ENCODE measurements at places on chromosomes 7 and 10.

DNA sequence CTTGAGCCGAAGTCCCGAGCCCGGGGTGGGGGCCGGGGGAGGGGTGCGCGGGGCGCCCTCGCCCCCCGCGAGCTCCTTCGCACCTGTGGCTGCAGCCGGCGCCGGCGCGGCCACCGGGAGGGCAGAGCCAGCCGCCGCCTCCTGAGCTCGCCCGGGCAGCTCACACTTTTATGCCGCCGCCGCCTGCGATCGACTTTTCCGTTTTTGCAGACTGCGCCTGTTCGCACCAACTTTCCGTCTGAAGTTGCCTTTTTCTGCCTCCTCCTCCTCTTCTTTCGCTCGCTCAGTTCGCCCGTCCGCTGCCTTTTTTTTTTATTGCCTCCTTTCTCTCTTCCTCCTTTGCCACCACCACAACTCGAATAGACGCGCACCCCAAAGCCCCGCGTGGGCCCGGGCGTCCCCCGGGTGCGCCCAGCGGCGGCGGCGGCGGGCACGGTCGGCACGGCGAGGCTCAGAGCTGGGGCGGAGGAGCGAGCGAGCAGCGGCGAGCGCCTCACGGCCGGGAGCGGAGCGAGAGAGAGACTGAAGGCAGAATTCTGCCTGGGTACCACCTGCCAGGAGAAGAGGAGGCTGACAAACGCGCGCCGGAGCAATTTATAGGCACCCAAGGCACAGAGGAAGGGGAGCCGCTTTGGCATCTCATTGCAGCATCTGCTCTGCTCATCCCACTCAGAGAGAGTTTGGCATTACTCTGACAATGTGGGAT is at the start of gene C1QL3:
Gene C1QL3 (minus strand): TSS at position 569 of the 706 bp plus-strand sequence. CDS start 814 bp downstream, outside the sequence.
- no peak for DNase-seq

DNA sequence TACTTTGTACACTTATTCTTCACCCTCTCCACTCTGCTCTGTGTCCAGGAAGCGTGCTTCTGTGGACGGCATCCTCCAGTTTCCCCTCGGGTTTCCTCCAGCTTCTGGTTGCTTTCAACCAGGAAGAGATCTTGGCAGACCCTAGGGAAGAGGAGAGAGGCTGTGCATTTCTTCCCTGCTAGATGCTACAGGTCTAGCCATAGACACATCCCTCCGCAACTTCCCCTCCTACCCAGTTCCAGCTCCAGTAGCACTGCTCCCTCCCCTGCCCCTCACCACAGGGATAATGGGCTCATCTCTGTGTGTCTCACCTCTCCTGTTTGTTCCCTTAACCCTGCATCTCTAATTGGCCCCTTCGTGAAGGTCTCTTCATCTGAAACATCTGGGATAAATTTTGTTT is 16.3 kb downstream of the TLL2 start:
- no peak for DNase-seq

GRCh38 chr10:72563327-72563932 is 62.4 kb downstream of the MICU1 start:
- no peak for DNase-seq

DNA sequence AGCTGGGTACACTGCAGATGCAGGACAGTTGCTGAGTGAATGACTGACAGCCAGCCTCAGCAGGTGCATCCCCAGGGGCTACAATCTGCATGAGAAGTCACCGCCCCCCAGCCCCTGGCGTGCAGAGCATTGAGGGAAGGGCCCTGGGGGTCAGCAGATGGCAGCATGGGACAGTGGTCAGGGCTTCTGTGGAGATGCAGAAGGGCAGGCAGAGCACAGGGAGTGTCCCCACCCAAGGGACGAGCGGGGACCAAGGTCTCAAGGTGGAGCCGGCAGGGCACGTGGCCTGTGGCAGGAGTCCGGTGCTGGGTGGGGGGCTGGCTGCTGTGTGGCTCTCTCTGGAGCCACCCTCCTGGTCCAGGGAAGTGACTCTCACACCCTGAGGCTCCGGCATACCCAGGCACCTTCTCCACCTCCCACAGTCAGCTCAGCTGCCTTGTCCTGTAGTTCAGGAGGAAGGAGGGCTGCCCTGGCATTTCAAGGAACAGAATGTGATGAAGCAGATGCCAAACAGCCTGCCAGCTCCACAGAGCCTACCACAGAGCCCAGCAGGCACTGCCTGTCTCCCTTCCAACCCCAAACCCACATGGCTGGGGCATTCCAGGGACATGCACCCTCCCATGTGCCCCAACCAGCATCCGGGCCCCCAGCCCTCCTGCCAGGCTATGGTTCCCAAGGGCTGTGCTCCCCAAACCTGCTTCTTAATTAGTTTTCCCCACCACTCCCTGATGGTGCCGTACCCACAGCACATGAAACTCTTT is 114.5 kb downstream of the TMEM130 start:
- DNase-seq, result no peak

DNA sequence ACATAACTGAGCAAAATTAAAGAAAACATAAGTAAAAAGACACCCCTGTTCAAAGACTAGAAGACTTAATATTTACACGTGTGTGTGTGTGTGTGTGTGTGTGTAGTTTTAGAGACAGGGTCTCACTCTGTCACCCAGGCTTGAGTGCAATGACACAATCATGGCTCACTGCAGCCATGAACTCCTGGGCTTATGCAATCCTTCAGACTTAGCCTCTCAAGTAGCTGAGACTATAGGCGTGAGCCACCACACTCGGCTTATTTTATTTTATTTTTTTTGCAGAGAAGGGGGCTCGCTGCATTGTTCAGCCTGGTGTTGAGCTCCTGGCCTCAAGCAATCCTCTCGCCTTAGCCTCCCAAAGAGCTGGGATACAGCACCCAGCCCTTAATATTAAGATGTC is 90.3 kb downstream of the JMJD1C start:
- no peak for DNase-seq

DNA sequence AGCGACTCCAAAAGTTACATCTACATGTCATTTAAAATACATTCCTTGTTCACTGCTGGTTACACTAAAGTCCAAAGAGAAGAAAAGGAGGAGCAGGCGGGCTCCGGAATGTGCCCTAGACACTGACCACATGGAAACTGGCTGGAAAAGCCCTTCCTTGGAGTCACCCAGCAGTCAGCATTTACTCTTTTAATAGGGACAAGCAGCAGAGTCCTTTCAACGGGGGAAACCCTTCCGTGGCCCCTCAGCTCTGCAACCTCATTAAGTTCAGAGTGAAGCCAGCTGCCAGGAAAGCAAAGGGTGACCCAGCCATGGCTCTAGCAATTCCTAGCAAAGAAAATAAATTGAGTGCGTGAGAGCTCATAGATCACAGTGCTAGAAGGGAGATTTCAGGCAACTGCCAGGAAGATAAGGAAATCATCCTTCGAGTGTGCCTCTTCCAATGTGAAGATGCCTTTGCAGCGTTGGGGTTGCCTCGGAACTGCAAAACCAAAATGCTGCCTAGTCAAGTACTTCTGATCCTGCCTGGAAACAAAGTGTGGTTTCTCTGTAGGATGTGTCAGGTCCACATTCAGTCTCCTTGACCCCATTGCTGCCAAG is 101.6 kb downstream of the SORBS1 start:
- no peak for DNase-seq

GRCh38 chr7:107975394-107976013 is 27.5 kb downstream of the LAMB1 start:
- DNase-seq, result no peak

DNA sequence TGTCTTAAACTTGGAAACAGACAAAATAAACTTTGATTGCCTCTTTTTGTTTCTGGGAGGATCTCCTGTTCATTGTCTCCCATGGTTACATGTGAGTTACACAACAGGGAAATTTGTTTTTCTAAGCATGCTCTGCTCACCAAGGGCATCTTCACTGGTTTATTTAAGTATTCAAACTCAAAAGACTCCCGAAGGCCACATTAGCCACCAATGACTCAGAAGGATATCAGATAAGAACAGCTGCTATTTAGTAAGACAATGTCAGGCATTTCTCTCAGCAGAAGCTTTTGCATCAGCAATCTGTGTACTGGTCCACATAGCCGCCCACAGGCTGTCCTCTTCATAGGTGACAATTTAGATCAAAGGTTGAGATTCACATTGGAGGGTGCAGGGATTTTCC is 19.3 kb downstream of the OR6B1 start:
- no peak for DNase-seq

DNA sequence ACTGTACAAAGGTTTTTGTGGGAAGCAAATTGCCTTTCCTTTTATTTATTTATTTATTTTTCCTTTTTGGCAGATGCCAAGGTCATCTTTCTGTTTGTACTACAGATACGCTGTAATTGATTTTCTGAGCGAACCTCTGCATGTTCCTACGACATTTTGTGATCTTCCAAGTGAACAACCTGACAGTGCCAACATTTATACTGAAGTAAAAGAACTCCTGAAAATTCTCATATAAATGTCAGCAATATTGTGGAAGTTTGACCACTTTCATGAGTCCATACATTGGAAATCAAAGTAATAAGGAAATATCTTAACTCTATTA is 86.8 kb upstream of the EEPD1 start:
- no peak for DNase-seq

DNA sequence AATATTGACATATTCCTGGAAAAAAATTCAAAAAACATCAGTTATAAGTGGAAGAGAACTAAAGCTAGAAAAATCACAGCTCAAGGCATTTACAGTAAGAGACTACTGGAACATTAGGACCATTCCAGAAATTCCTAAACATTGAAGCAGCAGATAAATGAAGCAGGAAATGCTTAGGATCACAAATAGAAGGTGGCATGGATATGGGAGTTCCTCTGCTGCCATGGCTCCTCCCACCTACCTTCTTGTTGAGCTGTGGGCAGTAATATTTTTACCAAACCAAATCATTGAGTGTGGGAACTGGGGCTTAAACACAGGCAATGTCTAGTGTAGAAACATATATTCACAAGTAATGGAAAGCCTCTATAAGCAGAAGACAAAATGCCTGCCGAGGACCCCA is 292.8 kb downstream of the ANKRD7 start:
- DNase-seq, result no peak

GRCh38 chr7:157688533-157689268 is 351.9 kb downstream of the DNAJB6 start:
- DNase-seq, result no peak

- DNase-seq, result no peak
These were observed 241.7 kb downstream of the TMEM26 start for GRCh38 chr10:61211468-61211867.

DNA sequence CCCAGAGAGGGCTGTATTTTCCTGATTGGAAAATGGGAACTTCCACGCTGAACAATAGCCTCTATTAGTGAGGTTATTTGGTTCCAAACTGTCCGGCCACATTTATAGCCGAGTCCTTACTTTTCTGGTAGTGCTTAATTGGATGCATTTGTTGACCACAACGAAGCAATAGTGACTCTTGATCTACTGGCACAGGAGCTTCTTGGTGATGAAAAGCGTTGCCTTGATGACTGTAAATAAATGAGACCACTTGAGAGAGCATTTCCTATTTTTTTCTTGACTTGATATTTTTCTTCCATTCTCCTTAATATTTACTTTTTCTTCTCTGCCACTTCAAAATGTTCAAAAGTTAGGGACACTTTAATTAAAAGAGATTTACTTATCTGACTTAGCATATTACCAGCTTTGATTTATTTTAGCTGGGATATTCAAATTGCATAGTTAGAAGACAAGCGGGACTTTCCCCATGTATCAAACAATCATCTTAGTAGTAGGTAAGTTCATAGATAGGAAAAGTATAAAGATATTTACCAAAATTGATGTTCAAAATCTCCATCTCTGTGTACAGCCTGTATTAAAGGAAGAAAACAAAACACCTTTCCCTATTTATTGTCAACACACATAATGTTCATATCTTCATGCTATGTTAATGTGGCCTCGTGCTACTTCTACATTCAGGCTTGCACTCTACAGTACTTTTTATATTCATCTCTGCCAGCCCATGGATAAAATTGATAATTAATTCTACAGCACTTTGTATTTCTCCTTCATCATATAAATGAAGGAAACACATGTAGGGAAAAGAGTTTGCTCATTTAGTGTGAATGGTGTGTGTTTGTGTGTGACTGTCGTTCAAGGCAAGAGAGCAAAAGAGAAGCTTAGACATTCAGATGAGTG is 5.1 kb upstream of the SP8 start:
- no peak for DNase-seq

DNA sequence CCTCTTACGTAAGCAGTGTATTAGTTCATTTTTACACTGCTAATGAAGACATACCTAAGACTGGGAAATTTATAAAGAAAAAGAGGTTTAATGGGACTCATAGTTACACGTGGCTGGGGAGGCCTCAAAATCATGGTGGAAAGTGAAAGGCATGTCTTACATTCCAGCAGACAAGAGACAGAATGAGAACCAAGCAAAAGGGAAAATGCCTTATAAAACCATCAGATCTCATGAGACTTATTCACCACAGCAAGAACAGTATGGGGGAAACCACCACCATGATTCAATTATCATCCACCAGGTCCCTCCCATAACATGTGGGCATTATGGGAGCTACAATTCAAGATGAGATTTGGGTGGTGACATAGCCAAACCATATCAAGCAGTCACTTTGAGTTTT is 126.3 kb upstream of the CXCL12 start:
- no peak for DNase-seq

DNA sequence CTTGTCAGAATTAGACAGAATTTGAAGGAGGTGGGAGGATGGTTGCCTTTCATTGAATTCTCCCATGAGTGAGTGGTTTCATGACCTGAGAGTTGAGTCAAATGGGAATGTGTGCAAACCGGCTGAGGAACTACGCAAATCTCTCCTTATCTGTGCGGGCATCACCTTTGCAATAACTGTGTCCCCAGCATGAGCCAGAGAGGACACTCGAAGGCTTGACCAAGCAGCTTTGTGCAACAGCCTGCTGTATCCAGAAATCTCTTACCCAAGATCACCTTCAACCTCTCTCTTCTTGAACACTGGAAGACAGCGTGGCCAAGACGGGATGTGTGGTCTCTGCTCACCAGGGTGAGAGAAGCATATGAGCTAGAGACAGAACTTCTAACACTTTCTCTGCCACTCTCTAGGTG is 93.8 kb upstream of the IKZF1 start:
- no peak for DNase-seq

GRCh38 chr7:159022238-159022993 is 122.3 kb downstream of the VIPR2 start:
- DNase-seq, result no peak

DNA sequence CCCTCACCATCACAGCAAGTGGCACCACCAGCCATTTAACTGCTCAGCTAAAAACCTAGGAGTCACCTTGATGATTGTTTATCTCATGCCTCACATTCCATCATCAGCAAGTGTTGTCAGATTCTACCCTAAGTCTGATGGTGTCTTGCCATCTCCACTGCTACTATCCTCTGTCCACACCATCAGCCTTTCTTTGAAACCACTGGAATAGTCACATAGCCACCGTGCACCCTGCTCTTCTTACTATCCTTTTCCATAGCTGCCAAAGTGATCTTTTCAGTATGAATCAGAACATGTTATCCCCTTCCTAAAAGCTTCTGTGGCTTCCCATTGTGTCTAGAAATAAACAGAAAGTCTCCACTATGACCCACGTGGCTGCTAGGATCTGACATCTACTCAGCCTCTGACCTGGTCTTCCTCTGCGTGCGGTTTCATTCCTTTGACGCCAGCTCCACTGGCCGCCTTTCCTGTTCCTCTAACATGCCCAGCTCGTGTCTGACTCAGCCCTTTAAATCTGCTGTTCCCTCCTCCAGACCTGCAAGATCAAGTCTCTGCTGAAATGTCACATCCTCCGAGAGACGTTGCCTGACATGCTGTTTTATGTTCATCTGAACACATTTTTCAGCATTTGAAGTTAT is 16.5 kb upstream of the CHN2 start:
- no peak for DNase-seq

- DNase-seq, result no peak
These were observed 1.7 kb downstream of the CXCL12 start for GRCh38 chr10:44382981-44383748.

- DNase-seq, result no peak
These were observed 187.6 kb upstream of the SHH start for GRCh38 chr7:155999631-156000489.

Measured in iPS DF 6.9 (cell line).